ENCODE measurements at places on chromosomes 6 and 20.
A peak's percentile ranks its signal among the peaks of the same experiment; 100 is the strongest.

GRCh38 chr20:29301624-29302259 lies 1955.7 kb upstream of the DEFB115 start:
- DNase-seq: no peak

- no peak for DNase-seq
Observed at GRCh38 chr6:1498491-1499113, 109.2 kb downstream of the FOXF2 start.

GRCh38 chr6:155829646-155830045 lies 374.0 kb upstream of the NOX3 start:
- no peak for DNase-seq

GRCh38 chr6:161327360-161327953 lies 53.6 kb upstream of the AGPAT4 start:
- DNase-seq: no peak

DNA sequence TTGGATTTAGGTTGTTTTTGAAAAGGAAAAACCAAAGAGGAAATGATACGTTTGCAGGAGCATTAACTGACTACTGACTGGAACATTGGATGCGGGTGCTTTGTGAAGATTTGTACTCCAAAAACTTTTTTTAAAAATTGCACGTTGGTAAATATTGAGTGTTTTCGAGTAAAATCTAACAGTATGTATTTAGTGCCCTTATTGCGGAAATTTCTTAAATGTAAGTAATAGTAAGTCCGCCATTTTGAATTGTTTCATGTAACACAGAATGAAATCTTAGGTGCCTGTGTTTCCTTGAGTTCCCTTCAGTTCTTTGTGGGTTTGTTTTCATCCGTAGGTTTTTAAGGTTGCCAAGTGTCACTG lies 15.2 kb upstream of the LIN28B start:
- DNase-seq: no peak

DNA sequence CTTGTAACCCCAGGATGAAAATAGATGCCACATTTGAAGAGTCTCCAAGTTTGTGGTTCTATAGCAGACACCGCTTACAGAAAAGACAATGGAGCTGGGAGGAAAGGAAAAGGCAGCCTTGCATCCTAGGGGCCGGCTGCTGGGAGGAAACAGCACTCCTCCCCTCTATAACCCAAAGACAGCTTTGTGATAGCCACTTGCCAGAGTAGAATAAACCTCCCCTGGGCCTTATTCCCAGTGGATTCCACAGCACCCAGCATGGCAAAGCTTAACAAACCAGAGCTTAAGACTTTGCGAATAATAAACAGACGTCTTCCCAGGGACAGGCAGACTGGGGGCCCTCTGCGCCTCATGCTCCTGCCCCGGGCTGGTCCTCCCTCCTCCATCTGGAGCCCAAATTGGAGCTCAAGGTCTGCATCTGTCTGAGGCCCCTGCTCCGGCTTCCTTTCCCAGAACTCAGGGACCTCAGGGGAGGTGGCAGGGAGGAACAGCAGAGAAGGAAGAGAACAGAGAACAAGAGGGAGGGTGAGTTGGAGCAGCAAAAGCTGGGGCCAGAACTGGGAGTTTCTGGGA lies 8.8 kb upstream of the TAF8 start:
- no peak for DNase-seq

GRCh38 chr20:3739054-3739925 lies 6.8 kb downstream of the HSPA12B start:
- DNase-seq: peak; percentile 52

GRCh38 chr6:117681162-117681741 lies 6.0 kb downstream of the NUS1 start:
- DNase-seq: no peak

- no peak for DNase-seq
Observed at GRCh38 chr6:110544472-110544871, 68.1 kb upstream of the SLC22A16 start.

DNA sequence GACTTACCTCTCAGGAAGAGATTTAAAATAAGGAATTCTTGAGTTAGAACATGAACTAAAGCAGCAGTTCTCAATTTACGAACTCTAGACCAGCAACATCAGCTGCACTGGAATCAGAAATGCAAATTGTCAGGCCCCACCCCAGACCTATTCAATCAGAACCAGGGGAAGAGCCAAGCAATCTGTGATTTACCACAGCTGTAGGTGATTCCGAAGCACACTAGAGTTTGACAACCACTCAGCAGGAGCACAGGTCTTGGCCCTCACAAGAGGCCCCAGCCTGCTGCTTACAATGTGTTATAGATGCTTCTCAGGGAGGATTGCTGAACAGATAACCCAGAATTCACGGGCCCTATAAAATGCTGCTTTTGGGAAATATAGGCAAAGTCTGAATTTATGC lies 279.2 kb downstream of the PTPRK start:
- no peak for DNase-seq

- no peak for DNase-seq
Observed at GRCh38 chr6:123263981-123264380, 267.9 kb downstream of the CLVS2 start.

DNA sequence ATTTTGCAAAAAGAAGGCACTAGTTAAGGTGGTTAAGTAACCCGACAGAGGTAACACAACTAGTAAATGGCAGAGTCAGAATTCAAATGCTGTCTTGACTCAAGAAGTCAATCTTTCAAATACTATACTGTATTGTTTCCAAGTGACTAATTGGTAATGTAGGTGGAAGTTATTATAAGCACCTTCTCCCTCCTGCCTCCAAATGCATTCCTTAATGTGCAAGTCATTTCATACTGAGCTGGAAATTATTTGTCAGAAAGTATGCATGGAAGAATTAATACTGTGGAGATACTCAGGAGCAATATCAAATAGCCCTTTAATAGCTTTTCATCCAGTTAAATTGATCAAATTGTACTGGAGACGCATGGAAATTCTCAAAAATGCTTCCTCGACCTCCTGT lies 579.1 kb downstream of the DOK5 start:
- no peak for DNase-seq

GRCh38 chr6:119052292-119052889 lies 26.1 kb downstream of the FAM184A start:
- no peak for DNase-seq

DNA sequence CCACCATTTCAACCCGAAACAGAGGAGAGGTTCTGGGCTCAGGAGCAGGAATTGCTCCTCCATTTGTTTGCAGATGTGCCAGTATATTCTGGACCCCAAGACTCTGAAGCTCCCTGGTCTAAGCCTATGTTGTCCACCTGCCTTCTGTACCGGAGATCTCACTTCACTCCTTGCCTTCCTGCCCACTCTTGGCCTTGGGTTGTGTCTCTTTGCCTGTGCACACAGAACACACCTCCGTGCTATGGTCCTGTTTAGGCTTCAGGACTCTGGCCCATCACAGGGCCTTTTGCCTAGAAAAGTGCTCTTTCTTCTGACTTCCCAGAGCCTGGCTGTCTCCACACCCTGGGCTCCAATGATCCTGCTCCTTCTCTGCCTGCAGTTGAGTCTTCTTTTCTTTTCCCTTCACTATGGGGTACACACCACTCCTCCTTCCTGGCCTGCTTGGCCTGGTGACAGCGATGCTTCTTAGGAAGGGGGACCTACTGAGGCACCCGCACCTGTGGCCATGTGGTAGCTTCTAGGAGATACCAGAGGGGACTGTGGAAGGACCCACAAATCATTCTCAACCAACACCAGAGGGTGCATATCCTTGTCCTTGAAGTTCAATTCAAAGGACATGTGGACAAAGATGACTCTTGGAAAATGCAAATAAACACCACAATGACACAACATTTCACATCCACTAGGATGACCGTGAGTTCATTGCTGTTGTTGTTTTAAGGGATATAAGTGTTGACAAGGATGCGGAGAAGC lies 75.1 kb downstream of the FOXA2 start:
- DNase-seq: no peak

GRCh38 chr6:79440598-79440997 lies 96.6 kb downstream of the LCA5 start:
- no peak for DNase-seq

DNA sequence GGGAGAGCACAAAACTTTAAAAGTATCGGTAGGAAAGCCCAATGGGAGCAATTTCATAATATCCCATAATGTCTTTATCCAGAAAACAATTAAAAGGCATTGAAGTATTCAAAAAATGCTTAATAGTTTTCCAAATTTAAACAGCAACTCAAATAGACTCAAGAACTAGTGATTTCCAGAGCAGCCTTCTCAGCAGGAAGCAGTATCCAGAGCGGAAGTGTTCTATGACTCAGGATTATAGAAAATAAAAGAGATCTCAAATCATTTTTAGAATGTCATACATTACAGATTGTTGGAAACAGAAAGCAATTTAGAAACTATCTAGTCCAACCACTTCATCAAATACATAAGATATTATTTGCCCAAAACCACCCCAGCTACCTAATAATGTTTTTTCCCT lies 79.3 kb downstream of the COL12A1 start:
- no peak for DNase-seq

All from ecto neural progenitor cell (in vitro differentiated cells).